ENCODE measurements at places on chromosomes 5 and 9. TPM values are rescaled to one million over a fixed set of nuclear protein-coding genes. Genes with fewer than 3 reads are reported as not detected.

GRCh38 chr9:136053757-136054142 lies 41.3 kb downstream of the NACC2 start:
- no peak overlapping the region for H3K27ac ChIP-seq
- H3K4me3 ChIP-seq = no peak overlapping the region
- no peak for DNase-seq
- H3K36me3 ChIP-seq = no peaks in the 10 kb centered on the region
- H3K4me1 ChIP-seq = peaks cover 17% of the 10 kb centered on the region

GRCh38 chr5:162474239-162474638 lies 406.7 kb downstream of the GABRG2 start:
- no peak for DNase-seq
- no peak overlapping the region for H3K4me3 ChIP-seq
- no peak overlapping the region for H3K27ac ChIP-seq
- peaks cover 4% of the 10 kb centered on the region for H3K4me1 ChIP-seq
- H3K36me3 ChIP-seq = no peaks in the 10 kb centered on the region

- H3K27ac ChIP-seq = no peak overlapping the region
- H3K4me1 ChIP-seq = no peaks in the 10 kb centered on the region
- H3K4me3 ChIP-seq = no peak overlapping the region
- H3K36me3 ChIP-seq = no peaks in the 10 kb centered on the region
These were observed 17.1 kb downstream of the RFX3 start for GRCh38 chr9:3508521-3509291.

DNA sequence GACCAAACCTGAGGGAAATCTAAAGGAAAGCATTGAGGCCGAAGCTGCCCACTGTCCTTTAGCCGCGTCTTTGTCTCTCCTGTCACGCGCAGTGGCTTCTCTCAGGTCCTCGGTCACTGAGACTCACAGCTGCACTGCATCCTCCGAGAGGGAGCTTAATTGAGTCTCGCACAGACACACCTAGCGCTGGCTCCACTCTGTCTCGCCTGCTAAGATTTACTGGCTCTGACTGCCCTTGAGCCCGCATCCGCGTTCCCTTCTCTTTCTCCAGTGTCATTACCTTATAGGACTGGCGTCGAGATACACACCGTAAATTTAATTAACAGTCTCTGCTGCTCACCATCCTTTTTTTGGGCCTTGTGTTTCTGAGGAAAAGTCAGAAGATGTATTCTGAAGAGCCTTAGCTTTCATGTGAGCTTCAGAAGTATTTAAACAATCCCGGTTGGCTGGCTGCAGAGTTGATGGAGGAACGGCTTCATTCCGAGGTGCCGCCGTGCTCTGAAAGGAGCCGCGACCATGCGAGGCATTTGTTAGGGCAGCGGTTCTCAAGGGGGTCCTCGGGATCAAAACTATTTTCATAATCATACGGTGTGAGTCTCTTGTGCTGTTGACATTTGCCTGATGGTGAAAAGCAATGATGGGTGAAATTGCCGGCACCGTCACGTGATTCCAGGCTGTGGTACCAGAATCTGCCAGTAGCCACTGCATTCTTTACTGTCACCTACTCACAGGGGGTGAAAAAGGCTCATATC lies 58.3 kb downstream of the GPR107 start:
- no peak overlapping the region for H3K4me3 ChIP-seq
- H3K4me1 ChIP-seq = peaks cover 6% of the 10 kb centered on the region
- no peaks in the 10 kb centered on the region for H3K36me3 ChIP-seq
- no peak overlapping the region for H3K27ac ChIP-seq
- H3K27me3 ChIP-seq = no peaks in the 10 kb centered on the region

DNA sequence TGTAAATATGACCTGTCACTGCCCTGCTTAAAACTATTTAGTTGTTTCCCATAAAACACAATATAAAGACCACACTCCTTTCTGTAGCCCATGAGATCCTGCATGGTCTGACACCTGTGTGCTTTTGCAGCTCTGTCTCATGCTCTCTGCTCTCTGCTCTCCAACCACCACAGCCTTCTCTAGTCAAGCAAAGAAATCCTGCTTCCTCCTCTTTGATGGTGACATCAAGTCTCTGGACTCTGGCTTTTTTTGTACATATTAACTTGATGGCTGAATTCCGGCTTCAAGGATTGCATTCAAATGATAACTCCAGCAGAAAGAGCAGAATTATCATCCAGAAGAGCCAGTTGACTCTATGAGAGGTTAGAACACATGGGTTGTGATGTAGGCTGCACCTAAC lies 58.2 kb downstream of the CHSY3 start:
- H3K4me1 ChIP-seq = no peaks in the 10 kb centered on the region
- H3K36me3 ChIP-seq = no peaks in the 10 kb centered on the region
- no peak overlapping the region for H3K4me3 ChIP-seq
- DNase-seq = no peak
- H3K27ac ChIP-seq = no peak overlapping the region

GRCh38 chr9:109442716-109443115 lies 55.4 kb downstream of the PTPN3 start:
- H3K27me3 ChIP-seq = no peaks in the 10 kb centered on the region
- H3K36me3 ChIP-seq = no peaks in the 10 kb centered on the region
- no peak overlapping the region for H3K27ac ChIP-seq
- no peaks in the 10 kb centered on the region for H3K4me1 ChIP-seq

DNA sequence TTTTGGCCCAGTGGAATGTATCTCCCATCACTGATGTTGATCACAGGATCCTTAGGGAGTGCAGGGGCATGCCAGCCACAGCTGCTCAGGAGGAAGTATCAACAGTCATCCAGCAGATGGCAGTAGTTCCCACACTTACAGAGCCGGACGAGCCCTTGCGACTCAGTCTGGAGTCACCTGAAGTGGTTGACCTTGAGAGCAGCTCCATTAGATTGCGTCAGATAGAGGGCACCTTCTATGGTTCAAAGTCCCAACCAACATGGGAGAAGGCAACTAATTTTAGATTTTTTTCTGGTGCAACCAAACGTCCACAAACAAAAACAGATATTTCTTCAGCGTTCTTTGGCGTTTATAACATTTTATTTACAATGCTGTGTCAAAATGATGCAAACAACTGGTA lies 124.5 kb downstream of the EGFLAM start:
- no peaks in the 10 kb centered on the region for H3K27me3 ChIP-seq
- H3K4me3 ChIP-seq = no peak overlapping the region
- no peaks in the 10 kb centered on the region for H3K4me1 ChIP-seq
- DNase-seq = peak; percentile 72

- no peaks in the 10 kb centered on the region for H3K27me3 ChIP-seq
- no peak overlapping the region for H3K4me3 ChIP-seq
These were observed 349.2 kb upstream of the KLF4 start for GRCh38 chr9:107838766-107839165.

GRCh38 chr5:30849931-30850710 lies 343.4 kb upstream of the CDH6 start:
- H3K4me1 ChIP-seq = no peaks in the 10 kb centered on the region
- H3K27ac ChIP-seq = no peak overlapping the region
- no peak for DNase-seq
- no peaks in the 10 kb centered on the region for H3K36me3 ChIP-seq
- H3K27me3 ChIP-seq = no peaks in the 10 kb centered on the region

DNA sequence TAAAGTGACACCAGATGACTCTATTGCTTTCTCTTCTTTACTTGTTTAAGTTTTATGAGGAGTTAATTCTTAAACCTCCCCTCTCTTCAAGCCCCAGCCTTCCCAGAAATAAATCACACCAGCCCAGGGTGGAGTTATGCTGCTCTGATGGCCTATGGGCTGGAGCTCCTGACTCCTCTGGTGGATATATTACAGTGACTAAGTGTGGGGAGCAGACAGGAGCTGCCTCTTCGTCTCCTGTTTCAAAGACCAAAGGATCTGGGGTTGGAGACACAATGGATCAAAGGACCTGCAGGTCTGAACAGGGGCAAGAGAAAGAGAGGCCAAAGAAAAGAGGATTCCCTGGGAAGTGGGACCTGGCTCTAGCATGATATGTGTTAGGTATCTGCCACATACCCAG lies 312.0 kb upstream of the MSX2 start:
- H3K4me3 ChIP-seq = no peak overlapping the region
- H3K36me3 ChIP-seq = no peaks in the 10 kb centered on the region
- no peaks in the 10 kb centered on the region for H3K4me1 ChIP-seq
- no peak for DNase-seq
- H3K27ac ChIP-seq = no peak overlapping the region

- DNase-seq = no peak
- no peak overlapping the region for H3K27ac ChIP-seq
- H3K4me3 ChIP-seq = no peak overlapping the region
- H3K36me3 ChIP-seq = no peaks in the 10 kb centered on the region
- peaks cover under 1% of the 10 kb centered on the region for H3K4me1 ChIP-seq
These were observed 188.2 kb downstream of the TRIO start for GRCh38 chr5:14331386-14331781.

DNA sequence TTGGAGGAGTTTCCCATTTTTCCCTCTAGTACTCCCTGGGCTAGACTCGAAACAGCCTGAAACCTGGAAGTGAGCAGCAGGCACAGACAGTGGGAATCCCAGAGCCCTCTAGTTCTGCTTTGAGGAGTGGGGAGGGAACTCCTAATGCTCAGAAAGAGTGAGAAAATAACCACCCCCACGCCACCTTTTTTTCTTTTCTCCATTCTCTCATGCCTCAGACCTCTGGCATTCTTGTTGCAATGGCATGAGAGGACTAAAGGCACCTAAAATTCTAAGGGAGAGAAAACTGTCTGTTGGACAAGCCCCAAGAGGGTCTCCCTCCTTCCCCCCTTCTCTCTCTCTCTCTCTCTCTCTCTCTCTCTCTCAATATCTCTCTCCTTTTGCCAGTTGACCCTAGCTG lies 15.1 kb upstream of the IRF1 start:
- DNase-seq = no peak
- H3K4me1 ChIP-seq = no peaks in the 10 kb centered on the region
- H3K36me3 ChIP-seq = no peaks in the 10 kb centered on the region
- H3K27ac ChIP-seq = no peak overlapping the region
- no peak overlapping the region for H3K4me3 ChIP-seq
- H3K27me3 ChIP-seq = no peaks in the 10 kb centered on the region

DNAI1 gene
- polyA plus RNA-seq = 109 TPM

SLC6A19 gene
- polyA plus RNA-seq = 0.28 TPM

Measured in testis (tissue), 5 donors.